ENCODE measurements at places on chromosomes 3 and 15.

DNA sequence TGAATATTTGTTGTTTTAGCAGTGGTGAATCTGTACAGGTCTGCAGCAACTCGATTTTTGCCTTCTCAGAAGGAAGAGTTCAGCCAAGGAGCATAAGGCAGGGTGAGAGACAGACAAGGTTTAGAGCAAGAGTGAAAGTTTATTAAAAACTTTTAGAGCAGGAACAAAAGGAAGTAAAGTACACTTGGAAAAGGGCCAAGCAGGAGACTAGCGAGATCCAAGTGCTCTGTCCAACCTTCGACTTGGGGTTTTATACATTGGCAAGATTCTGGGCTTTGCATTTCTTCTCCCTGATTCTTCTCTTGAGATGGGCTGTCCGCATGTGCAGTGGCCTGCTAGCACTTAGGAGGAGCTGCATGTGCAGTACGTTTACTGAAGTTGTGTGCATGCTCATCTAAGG is 46.7 kb upstream of the AADACL2 start:
- DNase-seq: no peak

DNA sequence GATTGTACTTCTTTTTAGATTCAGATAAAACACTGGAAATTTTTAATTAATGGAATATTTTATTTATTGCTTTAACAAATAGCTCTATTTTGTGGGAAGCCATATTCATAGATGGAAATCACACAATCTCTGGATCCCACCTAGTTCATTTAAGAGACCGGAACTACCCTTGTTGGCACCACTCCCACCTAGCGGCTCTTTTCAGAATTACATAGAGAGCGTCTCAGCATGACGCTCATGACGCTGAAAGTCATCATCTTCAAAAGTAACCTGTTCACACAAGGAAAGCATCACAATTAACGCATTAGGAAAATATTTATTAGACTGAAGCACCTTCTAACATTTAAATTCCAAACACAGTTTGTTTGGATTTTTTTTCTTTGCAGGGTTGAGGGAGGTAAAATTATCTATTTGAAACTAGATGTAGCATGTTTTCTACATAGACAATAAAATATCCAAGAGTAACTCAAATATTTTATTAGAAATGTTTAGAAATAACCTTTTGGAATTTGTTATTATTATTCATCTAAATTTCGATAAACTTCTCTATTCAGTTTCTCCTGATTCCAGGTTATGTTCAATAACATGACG is 214.9 kb upstream of the ARRDC4 start:
- peak; percentile 59 for DNase-seq

- DNase-seq: no peak
Observed at GRCh38 chr3:127203024-127203423, 10.1 kb downstream of the PRR23E start.

DNA sequence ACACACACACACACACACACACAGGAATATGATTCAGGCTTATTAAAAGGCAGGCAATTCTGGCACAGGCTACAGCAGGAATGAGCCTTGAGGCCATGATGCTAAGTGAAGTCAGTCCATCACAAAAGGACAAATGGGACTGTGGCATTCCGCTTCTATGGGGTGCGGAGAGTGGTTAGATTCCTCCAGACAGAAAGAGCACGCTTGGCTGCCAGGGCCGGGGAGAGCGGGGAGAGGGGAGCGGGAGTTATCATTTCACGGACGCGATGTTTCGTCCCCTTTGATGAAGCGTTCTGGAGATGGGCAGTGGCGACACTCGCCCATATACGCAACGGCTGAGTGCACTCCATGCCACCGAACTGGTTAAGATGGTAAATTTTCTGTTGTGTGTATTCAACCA is 58.5 kb upstream of the FAM174B start:
- DNase-seq: no peak

- DNase-seq: no peak
Observed at GRCh38 chr3:196219970-196220311, 3.6 kb downstream of the SLC51A start.

GRCh38 chr3:76470285-76470684 is 569.6 kb upstream of the ROBO2 start:
- peak; percentile 46 for DNase-seq

GRCh38 chr3:168881804-168882203 is 781.7 kb downstream of the MECOM start:
- DNase-seq: no peak

DNA sequence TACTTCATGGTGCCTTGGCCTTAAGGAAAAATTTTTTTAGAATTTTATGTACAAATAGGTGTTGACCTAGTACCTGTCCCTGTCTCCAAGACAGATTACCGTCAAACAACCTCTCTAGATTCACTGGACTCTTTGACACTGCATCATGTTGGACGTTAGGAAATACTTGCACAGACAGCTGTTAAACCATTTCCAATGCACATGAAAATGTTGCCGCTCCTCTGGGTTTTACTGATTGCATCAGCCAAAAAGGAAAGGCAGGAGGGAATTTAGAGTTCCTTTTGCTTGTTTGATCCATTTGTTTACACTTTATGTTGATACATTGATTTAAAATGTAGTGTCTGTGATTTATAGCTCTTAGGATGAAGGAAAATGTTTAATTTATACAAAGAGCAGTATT is 14.5 kb downstream of the TMEM41A start:
- DNase-seq: no peak

DNA sequence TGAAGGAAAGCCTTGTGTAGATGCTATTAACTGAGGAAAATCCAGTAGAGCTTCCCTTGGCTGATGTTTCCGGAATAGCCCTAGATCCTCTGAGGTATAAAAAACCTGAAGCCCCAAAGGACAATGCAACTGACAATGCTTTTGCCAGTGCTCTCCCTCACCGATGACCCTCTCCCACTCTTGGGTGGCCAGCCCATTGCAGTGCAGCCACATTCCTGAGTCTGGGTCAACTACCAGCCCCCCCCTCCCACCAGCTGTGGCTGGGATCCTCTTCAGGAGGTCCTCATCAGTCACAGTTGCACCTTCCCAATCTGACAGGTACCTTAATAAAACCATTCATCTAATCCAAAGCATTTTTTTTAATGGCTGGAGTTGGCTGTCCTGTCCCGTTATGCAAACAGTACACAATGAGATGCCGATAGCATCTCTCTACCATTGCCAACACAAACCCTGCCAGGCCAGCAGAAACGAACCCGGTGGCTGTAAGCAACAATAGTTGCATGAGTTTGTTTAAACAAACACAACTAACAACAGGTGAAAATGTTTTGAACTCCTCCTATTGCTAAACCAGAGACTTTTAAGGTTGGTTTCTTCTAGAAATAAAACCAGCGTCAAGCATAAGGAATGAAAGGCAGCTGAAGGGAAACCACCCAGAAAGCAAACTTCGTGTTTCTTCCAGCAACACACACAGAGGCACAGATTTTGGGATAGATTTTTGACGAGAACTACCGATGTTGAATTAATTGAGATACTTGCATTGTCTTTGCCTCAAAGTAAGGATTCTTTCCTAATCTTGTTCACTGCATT is 128.3 kb upstream of the ARHGEF3 start:
- DNase-seq: no peak

GRCh38 chr3:22977650-22978289 is 225.4 kb upstream of the UBE2E2 start:
- DNase-seq: no peak

DNA sequence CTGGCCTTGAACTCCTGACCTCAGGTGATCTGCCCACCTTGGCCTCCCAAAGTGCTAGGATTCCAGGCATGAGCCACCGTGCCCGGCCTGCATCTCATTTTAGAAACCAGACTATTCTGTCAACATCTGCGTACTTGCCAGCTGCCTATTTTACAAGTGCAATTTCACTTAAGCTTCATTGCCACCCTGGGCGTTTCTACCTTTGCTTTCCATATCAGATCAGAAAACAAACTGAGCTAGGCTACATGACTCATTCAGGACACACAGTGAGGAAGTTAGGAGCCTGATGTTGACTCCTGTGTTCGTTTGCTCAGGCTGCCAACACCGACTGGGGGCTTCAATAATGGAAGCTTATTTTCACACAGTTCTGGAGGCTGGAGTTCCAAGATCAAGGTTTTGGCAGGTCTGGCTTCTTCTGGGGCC is 42.3 kb upstream of the KLHL25 start:
- DNase-seq: no peak
